ENCODE measurements at places on chromosomes 2 and 18.
A peak's percentile ranks its signal among the peaks of the same experiment; 100 is the strongest.

DNA sequence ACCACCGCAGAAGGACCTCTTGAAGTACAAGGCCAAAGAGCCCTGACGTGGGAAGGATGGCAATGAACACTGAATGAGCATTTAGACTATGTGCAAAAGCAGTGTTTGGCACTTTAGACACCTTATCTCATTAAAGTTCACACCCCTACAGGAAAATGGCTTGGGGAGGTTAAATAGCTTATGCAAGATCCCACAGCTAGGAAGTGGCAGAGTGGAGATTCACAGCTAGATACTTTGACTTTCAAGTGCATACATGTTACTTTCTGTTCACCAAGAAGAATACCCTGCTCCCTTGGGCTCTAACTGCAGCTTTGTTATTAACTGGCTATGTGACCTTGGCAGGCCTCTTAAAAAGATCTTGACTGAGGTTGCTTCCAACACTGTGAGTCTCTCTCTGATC, 58.2 kb downstream of the ICOS start:
- DNase-seq = no peak

DNA sequence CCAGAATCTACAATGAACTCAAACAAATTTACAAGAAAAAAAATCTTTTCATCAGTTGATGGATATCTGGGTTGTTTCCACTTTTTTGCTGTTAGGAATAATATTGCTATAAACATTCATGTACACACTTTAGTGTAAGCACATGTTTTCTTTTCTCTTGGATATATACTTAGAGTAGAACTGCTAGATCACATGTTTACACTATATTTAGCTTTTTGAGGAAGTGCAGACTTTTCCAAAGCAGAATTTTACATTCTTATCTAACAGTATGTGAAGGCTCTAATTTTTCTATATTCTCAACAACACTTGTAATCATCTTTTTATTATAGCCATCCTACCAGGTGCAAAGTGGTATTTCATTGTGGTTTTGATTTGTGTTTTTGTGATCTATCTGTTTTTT, 103.6 kb upstream of the RMP24 start:
- DNase-seq = no peak

DNA sequence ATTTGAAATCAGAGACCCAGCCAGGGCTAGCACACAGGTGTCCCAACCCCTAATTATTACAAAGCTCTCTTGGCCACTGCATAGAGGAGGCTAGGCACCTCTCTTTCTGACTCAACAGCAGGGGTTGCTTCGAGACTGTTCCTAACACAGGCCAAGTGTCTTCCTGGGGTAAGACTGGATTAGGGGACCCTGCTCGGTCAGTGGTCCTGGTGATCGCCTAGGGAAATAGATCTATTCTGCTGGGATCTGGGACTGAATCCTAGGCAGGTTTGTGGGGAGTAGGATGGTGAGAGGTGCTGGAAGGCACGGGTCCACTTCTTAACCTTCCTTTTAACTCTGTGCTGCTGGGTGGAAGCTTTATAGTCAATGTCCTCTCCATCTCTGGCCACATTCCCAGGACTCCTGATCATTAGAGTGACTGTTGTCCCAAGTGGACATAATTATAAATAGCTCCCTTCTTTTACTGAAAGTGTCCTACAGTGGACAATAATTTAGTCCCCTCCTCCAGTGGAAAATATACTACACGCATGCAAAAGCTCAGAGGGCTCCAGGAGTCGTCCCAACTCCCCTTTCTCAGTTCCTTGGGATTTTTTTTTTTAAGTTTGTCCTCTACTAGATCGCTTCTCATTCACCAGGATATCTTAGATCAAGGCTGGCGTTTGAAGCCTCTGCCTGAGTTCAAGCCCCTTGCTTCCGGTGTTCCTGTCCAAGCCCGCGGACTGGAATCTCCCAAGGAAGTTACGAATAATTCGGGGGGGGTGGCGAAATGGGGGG, 1.3 kb upstream of the TRIB2 start:
- no peak for DNase-seq

- no peak for DNase-seq
Measured at GRCh38 chr2:169709981-169710380, 15.7 kb downstream of the PHOSPHO2 start.

- DNase-seq = no peak
Measured at GRCh38 chr2:175010848-175011254, 5.7 kb upstream of the CHN1 start.

DNA sequence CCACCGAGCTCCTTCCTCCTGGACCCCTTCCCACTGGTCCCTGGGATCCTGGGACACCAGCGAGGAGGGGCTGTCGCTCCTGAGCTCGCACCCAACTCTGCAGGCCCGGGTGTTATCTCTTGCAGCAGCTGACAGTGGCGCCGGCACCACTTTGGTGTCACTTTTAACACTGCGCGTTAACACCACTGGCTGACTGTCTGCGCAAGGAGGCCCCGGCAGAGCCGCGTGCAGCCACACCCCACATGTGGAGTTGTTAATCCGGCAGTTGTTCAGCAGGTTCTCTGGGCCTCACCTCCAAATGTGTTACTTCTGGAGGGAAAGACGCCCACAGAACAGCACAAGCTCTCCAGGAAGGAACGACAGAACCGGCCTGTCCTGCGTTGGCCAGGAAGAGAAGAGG, 155.0 kb upstream of the GLI2 start:
- no peak for DNase-seq

DNA sequence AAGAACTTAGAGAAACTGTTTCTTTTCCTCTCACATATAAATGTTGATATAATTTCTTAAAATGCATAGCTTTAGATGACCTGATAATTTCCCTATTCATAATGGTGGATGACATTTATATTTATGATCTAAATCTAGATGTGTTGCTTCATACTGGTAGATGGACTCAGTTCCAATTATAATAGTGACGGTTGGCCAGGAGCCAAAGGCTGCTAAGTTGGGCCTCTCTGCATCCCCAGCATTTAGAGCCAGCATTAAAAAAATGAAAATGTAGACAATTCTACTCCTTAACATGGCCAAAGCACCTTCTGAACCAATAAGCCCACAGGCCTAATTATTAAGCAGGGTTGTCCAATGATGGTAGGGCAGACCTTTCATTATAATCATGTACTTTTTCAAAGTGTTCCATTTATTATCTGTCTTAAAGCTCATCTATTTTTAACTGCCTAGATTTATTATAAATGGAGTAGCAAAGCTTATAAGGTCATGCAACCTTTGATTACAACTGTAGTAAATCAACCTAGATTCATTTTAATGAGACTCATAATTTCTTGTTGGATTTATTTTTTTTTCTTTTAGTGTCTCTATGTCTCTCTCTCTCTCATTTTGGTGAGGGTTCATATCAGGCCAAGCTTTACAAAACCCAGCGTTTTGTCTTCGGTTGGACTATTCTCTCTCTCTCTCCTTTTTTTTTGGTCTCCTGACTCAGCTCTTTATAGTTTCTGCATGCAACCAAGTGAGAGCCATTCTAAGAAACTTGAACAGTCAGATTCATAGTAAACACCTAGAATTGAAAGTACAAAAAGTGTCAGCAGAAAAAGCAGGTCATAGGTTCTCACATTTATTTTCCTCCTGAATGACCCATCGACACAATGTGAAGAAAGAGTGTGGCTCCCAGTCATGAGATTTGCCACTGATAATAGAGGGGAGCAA, 2016.1 kb upstream of the PIK3C3 start:
- DNase-seq = no peak

GRCh38 chr2:172996387-172996961, 79.2 kb upstream of the MAP3K20 start:
- DNase-seq = no peak

DNA sequence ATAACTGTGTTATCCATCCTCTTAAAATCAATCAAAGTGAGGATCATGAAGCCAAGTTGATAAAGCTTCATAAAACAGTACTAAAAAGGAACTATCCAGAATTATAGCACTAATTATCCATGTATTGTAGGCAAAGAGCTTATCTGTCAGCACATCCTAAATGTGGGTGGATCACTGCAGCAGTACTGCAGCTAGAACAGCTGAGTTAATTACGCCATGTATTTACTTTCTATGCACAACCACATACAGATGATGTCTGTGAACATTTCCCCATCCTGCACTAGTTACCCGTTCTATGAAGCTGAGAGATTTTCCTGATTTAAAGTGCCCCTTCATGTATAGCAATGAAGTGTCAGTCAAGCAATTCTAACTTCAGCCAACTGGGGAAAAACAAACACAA, 96.6 kb downstream of the RAPH1 start:
- no peak for DNase-seq

DNA sequence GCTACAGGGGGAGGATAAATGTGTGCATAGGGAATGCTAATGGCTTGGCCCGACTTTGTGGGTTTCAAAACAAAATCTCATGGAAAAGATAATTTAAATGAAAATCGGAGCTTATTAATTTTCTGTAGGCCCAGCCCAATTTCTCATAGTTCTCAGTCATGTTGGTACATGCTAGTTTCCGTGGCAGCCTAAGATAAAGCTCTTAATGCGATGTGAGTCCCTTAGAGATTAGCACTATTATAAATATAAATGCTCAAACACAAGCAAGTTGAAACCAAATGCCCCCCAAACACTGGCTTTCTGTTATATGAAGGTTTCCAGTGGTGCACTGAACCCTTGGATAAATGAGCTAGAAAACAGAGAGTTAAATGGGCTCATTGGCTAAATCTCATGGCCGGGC, 168.0 kb downstream of the BCL2 start:
- no peak for DNase-seq

- no peak for DNase-seq
Measured at GRCh38 chr2:176407706-176408105, 138.5 kb downstream of the MTX2 start.

DNA sequence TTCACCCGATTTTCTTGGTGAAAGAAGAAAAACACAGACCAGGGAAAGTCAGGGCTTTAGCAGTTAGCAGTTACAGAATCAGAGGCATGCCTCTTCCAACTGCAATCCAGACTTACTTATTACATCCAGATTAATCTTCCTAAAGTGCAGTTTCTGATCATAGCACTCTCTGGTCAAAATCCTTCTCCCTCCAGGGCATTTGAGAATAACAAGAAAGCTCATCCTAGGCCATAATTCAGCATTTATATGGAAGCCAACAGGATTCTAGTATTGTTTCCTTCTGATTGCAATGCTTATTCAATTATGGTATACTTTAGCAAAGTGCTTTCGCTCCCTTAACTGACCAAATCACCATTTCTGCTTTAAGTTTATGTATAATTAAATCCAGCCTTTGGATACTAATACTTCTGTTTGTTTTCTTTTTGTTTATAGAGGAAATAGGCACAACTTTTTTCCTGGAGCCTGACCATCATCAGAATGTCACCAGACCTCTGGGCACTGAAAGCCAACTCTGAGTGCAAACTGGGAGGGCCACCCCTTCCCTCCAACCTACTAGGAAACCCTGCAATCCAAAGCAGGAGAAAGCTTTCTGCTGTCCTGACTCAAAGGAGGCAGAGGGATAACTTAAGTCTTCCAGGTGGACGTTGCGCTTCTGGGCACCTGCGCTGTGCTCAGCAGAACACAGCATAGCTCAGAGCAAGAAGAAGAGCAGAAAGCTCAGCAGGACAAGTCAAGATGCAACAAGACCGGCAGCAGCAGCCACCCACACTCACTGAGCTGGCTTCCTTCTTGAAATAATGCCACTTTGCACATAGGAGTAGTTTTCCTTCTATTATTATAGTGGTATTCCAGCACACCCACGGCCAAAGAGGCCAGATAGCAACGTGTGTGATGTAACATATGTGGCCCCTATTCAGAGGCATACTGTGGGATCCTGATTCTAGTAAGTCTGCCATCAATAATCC, 99.3 kb downstream of the STK39 start:
- DNase-seq = no peak

GRCh38 chr2:9326975-9327374, 96.4 kb downstream of the ITGB1BP1 start:
- peak; percentile 63 for DNase-seq

DNA sequence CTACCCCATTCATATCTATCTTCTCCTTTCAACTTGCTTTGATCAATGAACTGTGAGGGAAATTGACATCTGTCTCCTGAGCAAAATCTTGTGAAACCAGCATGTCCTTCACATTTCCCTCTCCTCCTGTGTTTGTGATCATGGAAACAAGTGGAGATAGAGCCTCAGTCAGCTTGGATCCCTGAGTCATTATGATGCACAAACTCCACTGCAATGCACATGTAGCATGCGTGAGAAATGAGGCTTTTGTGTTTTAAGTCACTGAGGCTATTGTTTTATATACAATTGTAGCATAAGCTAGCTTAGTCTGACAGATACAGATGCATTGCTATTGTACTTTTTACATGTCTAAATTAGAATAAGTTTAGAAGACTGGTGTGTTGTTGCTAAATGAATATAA, 85.2 kb upstream of the HNMT start:
- no peak for DNase-seq

- no peak for DNase-seq
Measured at GRCh38 chr18:35063875-35064690, 22.9 kb downstream of the MAPRE2 start.

GRCh38 chr18:11215216-11215615, 65.8 kb upstream of the PIEZO2 start:
- no peak for DNase-seq

DNA sequence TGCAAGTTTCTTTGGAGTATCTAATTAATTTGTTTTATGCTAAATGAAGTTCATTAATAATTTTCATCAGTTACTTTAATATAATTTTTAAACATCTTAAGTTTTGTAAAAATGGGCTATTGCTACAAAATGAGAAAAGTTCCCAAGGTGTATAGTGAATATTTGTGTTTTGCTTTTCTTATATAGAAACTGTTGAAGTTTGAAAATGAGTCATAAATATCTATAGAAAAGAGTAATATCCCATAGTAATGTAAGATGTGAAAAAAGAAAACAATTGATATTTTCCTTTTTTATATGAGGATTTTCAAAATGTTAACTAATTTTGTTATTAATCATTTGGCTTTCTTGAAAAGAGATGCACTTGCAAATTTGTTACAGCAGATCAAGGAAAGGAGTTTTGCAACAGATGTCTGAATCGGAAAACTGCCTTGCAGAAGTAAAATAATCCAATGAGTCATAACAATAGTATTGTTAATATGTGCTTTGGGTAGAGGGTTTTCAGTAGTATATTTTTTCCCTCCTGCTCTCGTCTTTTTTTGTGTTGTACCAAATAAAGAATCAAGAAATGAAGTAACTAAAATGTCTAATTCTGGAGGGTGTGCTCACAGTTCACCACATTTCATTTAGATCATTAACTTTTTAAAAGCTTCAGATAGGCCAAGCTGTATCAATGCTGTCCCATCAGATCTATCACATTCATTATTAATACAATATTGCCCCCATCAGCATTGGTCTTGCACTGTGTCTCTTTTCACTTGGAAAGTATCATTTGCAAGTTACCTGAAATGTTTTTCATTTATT, 15.5 kb downstream of the DUSP19 start:
- peak; percentile 25 for DNase-seq

DNA sequence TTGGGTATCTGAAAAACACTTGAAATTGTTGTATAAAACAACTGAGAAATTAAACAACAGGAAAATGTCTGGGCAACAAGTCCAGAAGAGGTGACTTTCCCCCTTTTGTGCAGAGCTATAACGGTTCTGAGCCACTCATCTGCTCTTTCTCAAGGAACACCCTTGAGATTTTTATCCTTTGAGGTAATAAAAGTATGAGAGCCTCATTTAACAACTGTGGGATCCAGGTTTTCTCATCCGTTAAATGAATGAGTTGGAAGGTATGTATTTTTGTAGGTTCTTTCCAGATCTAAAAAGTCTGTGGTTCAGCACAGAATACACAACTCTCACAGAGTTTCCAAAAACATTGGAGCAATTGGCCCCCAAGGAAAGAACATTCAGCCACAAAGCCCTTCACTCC, 93.0 kb downstream of the ANKRD44 start:
- DNase-seq = no peak
